ENCODE measurements at places on chromosomes 16 and 17. TPM values are rescaled to one million over a fixed set of nuclear protein-coding genes. Genes with fewer than 3 reads are reported as not detected.

DNA sequence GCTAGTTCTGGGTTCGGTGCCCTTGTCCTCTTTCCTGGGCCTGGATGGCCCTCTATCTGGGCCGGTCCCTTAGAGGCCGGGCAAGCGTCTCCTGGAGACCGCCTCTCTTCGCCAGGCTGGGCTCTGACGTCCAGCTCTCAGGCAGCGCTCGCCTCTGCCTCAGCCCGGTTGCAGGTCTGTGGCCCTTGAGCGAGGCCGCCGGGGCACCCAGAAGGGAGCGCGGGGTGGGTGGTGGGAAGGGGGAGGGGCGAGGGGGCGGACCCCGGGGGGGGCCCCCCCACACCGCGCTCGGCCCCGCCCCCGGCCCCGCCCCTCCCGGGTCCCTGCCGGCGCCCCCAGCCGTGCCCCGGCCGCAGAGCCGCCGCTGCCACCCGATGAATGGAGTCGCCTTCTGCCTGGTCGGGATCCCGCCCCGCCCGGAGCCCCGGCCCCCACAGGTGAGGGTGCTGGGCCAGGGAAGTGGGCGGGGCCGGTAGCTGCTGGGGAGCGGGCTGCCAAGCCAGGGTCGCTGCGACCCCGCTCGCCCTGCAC is at the start of gene ARHGAP23:
Gene ARHGAP23, plus strand, starts transcription at position 353 of the 531 bp plus-strand sequence. Its CDS starts 22 bp downstream, at position 375.
- peak; percentile 33 for DNase-seq
- peak within 1 kb of the TSS; percentile 41 for H3K4me3 ChIP-seq
- H3K27ac ChIP-seq, result no peak within 1 kb of the TSS
- H3K4me1 ChIP-seq, result peaks cover 10% of the 10 kb centered on the region

- H3K27ac ChIP-seq, result no peak overlapping the region
- no peak overlapping the region for H3K4me3 ChIP-seq
- H3K4me1 ChIP-seq, result no peaks in the 10 kb centered on the region
- DNase-seq, result no peak
These were observed 31.9 kb downstream of the UBE2O start for GRCh38 chr17:76421044-76421407.

- no peak overlapping the region for H3K4me3 ChIP-seq
- H3K27ac ChIP-seq, result no peak overlapping the region
- H3K27me3 ChIP-seq, result no peaks in the 10 kb centered on the region
- no peak for DNase-seq
These were observed 15.5 kb downstream of the HIC1 start for GRCh38 chr17:2070241-2071023.

GRCh38 chr17:42098730-42099399 is 592 bp upstream of the ZNF385C start:
- no peak overlapping the region for H3K27ac ChIP-seq
- H3K36me3 ChIP-seq, result no peaks in the 10 kb centered on the region
- no peak overlapping the region for H3K4me3 ChIP-seq
- H3K27me3 ChIP-seq, result peaks cover 6% of the 10 kb centered on the region

DNA sequence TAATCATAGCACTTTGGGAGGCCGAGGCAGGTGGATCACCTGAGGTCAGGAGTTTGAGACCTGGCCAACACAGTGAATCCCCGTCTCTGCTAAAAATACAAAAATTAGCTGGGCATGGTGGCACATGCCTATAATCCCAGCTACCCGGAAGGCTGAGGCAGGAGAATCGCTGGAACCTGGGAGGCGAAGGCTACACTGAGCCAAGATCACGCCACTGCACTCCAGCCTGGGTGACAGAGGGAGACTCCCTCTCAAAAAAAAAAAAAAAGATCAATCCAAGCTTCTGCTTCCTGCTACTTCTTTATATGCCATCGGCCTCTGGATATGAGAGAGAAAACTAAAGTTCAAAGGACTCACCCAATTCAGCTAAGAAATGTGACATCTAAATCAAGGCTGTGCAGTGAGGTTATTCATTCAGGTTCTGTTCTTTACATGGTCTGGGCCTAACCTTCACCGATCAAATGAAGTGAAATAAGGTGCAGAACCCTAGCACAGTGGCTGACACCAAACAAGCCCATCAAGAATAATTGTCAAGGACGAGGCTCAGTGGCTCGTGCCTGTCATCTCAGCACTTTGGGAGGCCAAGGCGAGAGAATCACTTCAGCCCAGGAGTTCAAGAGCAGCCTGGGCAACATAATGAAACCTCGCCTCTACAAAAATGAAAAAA is 25.6 kb downstream of the ZP2 start:
- H3K27ac ChIP-seq, result no peak overlapping the region
- H3K36me3 ChIP-seq, result peaks cover 6% of the 10 kb centered on the region

- no peaks in the 10 kb centered on the region for H3K36me3 ChIP-seq
- no peak overlapping the region for H3K27ac ChIP-seq
- no peaks in the 10 kb centered on the region for H3K27me3 ChIP-seq
These were observed 20.5 kb upstream of the HELZ start for GRCh38 chr17:67265436-67266019.

DNA sequence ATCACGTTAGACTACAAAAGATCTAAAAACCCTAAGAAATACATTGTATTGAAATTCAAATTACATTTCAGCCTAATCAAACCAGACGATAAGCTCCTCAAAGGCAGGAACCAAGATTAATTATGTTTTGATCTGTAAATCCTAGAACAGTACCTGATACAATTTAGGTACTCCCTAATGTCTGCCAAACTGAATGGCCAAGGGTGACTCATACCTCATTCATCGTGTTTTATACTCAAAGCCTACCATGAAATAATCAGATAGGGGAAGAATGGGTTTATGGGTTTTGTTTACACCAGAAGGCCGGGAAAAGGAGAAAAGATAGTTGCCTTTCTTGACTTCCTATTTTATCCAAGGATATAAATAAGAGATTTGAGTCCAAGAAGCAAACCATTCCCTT is 19.3 kb downstream of the MMD start:
- H3K4me1 ChIP-seq, result no peaks in the 10 kb centered on the region
- no peak overlapping the region for H3K27ac ChIP-seq
- H3K27me3 ChIP-seq, result no peaks in the 10 kb centered on the region
- peaks cover 5% of the 10 kb centered on the region for H3K36me3 ChIP-seq
- no peak overlapping the region for H3K4me3 ChIP-seq
- DNase-seq, result no peak

- H3K36me3 ChIP-seq, result no peaks in the 10 kb centered on the region
- H3K4me3 ChIP-seq, result no peak overlapping the region
- no peak for DNase-seq
- no peak overlapping the region for H3K27ac ChIP-seq
- peaks cover 8% of the 10 kb centered on the region for H3K4me1 ChIP-seq
- H3K27me3 ChIP-seq, result no peaks in the 10 kb centered on the region
These were observed 3.6 kb upstream of the ITGA3 start for GRCh38 chr17:50052241-50052796.

The PSMB10 gene
- polyA plus RNA-seq, result 461 TPM
